NCI-H187 (cell line): ENCODE measurements at places on chromosomes 5 and 9.

DNA sequence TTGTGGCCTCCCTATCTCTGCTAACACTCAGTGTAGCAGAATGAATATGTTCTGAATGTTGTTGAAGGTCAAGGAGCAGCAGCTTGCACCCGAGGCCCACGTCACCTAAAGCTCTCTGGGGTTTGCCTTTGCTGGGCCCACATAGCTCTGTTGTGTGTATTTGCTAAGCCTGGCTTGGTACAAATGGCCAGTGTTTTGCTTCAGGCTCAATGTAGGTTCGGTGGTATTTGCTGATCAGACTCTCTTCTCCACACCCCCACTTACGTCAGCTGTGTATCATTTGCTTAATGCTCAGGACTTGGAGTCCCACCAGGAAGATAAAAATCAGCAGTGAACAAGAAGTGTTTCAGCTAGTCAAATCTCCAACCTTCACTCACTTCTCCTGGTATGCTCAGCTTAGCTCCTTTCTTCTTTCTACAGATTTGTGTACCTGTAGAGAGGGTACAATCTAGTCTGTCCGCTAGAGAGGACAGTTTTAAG lies 4.8 kb upstream of the RFESD start:
- DNase-seq: no peak

GRCh38 chr9:27483576-27483975 lies 40.5 kb upstream of the IFNK start:
- DNase-seq: no peak

DNA sequence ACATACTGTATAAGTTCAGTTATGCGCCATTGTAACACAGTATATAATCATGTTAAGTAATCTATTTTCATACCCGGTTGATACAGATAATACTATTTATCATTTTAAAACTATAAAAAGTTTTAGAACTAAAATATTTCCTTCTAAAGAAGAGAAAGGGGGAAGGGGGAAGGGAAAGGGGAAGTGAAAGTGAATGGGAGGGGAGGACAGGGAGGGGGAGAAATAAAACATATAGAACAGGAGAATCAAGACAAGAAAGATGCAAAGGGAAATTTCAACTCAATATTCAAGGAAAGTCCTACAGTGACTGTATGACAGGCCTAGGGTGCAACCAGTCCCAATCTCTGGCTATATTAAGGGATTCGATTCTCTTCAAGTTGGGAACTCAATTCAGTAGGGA lies 1278.8 kb downstream of the MAT2B start:
- DNase-seq: no peak

GRCh38 chr9:88605512-88606362 lies 70.8 kb downstream of the NXNL2 start:
- no peak for DNase-seq

DNA sequence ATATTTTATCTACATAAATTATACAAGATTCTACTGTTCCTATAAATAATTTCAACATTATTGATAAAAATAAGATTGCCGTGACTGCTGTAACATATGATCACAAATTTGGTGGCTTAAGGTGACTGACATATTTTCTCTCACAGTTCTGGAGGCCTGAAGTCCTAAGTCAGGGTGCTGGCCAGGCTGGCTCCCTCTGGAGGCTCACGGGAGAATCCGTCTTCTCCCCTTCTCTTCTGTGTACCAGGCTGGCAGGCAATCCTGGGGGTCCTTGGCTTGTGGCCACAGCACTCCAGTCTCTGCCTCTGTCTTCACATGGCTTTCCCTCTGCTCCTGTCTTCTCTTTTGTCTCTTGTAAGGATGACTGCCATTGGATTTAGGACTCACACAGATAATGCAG lies 31.7 kb upstream of the IRX2 start:
- no peak for DNase-seq

DNA sequence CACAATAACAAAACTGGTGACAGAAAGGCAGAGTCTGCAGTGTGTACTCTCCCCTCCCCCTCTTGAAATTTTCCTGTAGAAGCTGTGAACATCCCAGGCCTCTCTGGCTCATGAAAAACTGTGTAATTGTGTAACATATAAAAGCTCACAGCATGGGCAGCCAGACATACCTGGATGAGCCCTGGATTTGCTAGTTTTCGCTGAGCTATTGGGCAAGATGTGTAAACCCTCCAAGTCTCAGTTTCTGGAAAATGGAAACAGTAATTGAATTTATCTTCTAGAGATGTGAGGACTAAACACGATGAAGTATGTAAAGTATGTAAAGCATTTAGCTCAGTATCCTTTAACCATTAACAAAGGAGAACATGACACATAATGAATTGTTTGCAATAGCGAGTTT lies 143.2 kb upstream of the ANKH start:
- no peak for DNase-seq

DNA sequence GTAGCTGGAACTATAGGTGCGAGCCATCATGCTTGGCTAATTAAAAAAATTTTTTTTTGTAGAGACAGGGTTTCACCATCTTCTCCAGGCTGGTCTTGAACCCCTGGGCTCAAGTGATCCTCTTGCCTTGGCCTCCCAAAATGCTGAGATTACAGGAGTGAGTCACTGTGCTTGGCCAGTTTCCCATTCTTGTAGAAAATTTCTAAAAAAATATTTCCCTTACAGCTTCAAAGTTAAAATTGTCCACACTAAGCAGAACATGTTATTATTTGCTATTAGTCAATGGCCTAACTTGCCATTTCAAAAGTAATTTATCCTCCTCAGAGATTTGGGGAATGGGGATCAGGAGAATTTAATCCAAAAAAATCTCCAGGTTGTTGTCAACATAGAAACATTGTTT lies 40.1 kb downstream of the SLC38A9 start:
- no peak for DNase-seq

GRCh38 chr5:91867799-91868198 lies 484.7 kb upstream of the ARRDC3 start:
- DNase-seq: no peak
